ENCODE measurements at places on chromosomes 4 and X.

- DNase-seq = no peak
Observed at GRCh38 chr4:80831383-80832361, 198.8 kb upstream of the BMP3 start.

GRCh38 chr4:112005027-112005426 lies 140.2 kb upstream of the FAM241A start:
- no peak for DNase-seq

DNA sequence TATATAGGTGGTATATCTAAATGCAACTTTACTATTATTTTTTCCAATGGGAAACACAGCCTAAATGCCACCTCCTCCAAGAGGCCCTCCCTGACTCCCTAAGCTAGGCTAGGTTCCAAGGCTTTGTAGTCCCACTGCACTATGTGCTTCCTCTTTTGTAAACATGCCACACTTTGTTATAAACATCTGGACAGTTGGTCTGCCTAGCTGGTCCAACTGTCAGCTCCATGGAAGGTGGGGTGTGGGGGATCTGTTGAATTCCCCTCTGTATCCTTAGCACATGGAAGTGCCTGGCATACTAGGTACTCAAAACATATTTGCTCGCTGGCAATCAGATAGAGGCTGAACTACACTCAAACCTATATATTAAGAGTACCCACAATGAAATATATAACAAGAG lies 63.4 kb downstream of the SLC9A7 start:
- no peak for DNase-seq

- no peak for DNase-seq
Observed at GRCh38 chr4:141560056-141560455, 76.3 kb upstream of the IL15 start.

- no peak for DNase-seq
Observed at GRCh38 chrX:104172121-104172520, 5.9 kb downstream of the FAM199X start.

GRCh38 chr4:76687746-76688448 lies 210.0 kb downstream of the SOWAHB start:
- DNase-seq = no peak

DNA sequence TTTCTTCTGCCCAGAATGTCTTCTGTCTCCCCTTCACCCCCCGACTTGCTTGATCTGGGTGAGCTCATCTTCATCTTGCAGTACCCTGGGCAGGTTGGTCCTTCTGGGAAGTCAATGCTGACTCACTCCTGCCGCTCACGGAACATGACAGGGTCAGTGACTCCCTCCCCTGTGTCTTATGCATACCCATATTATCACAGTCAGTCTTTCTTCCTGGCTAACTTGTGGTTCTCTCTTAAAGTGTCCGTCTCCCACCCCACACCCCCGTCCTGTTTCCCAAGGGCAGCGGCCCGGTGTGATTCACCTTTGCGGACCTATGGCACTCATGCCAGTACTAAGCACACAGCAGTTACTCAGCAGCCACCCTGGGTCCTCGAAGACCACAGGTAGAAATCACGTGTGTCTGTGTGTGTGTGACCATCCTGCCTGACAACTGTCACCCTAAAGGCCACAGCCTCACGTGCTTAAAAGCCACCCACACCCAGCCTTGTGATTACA lies 17.7 kb downstream of the IQSEC2 start:
- DNase-seq = no peak

- no peak for DNase-seq
Observed at GRCh38 chrX:54509400-54509799, 13.4 kb upstream of the FGD1 start.

GRCh38 chrX:106621836-106622235 lies 10.1 kb downstream of the RADX start:
- DNase-seq = no peak

GRCh38 chr4:98672583-98673287 lies 14.3 kb upstream of the TSPAN5 start:
- DNase-seq = no peak

Data from stimulated activated CD4-positive, alpha-beta T cell treated with anti-CD3 and anti-CD28 coated beads, Interleukin-15, amount 100 ng/mL, for 1 hour (primary cell).